Dermis blood vessel endothelial cell (primary cell): ENCODE measurements at places on chromosomes 5 and 9. TPM values are rescaled to one million over a fixed set of nuclear protein-coding genes. Genes with fewer than 3 reads are reported as not detected.

GADD45G gene
- total RNA-seq = not detected in 2 replicates

CXXC5 gene
- total RNA-seq = 29.6 and 36.1 TPM in 2 replicates

PCDHGA6 gene
- total RNA-seq = 2.2 TPM in 2 replicates

HTR4 gene
- total RNA-seq = 0.14 TPM in 1 of 2 replicates, not detected in the other

LIFR gene
- total RNA-seq = 101 and 119 TPM in 2 replicates

RNF14 gene
- total RNA-seq = 75.7 and 88.3 TPM in 2 replicates

GTF2H2 gene
- 6.5 and 14.8 TPM in 2 replicates for total RNA-seq
